Upper lobe of right lung (tissue), 1 donor: ENCODE measurements at places on chromosomes 1 and 21.

GRCh38 chr21:15533618-15534017 lies 196.2 kb upstream of the USP25 start:
- DNase-seq = no peak

- no peak for DNase-seq
Measured at GRCh38 chr1:222557148-222557547, 9.2 kb upstream of the HHIPL2 start.

DNA sequence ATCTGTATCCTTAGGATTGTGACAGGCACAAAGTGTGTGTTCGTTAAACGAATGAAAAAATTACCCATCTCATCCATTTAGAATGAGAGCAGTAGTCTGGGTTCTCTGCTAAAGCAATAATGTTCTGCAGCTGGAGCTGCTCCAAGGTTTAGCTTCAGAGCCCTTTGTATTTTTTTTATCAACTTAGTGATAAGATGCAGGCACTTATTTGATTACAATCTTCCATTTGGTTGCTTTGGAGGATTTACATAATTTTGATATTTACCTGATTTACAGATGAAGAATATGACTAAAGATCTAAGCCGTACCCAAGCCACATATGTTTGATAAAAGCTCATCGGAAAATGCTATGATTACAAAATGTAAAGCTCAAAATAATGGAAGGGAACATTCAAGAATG lies 201.2 kb downstream of the KCTD3 start:
- DNase-seq = no peak

GRCh38 chr1:56561227-56562019 lies 17.9 kb downstream of the PLPP3 start:
- no peak for DNase-seq

DNA sequence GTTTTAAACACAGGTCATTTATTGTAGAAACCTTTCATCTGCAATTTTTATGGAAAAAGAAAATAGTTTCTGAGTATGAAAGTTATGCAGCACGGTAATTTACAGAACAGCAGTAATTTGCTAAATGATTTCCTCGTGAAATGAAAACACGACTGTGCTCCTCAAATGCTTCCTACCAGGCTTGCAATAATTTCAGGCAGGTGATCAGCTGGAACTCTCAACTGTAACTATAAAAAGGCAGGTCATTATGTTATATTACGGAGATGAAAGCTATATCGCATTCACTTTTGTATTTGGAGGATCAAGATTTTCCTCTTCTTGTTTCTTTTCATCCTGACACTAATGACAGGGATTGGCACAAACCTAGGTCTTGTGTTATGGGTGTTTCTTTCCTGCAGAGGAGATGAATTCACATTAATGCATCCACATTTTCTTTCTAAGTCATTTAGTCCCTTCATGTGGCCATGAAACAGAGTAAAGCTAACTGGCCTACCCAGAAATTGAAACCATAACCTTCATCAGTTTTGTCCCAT lies 57.4 kb downstream of the SAMSN1 start:
- no peak for DNase-seq

- DNase-seq = no peak
Measured at GRCh38 chr1:116002781-116003420, 26.6 kb downstream of the SLC22A15 start.

DNA sequence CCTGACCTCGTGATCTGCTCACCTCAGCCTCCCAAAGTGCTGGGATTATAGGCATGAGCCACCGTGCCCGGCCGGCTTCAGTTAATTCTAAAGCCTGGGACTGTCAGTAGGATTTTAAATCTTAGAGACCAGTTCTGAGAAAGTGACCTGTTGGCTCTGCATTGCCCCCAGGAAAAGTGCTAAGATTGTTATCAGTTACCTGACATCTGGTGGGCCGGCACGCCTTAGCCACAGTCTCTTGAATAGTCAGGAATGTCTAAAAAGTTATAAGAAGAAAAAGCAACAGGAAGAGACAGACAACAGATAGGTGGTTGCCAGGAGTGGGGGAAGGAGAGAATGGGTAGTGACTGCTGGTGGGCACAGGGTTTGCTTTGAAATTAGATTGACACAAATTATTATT lies 35.1 kb downstream of the RABGAP1L start:
- no peak for DNase-seq

GRCh38 chr1:18397641-18398040 lies 83.1 kb upstream of the KLHDC7A start:
- DNase-seq = no peak

DNA sequence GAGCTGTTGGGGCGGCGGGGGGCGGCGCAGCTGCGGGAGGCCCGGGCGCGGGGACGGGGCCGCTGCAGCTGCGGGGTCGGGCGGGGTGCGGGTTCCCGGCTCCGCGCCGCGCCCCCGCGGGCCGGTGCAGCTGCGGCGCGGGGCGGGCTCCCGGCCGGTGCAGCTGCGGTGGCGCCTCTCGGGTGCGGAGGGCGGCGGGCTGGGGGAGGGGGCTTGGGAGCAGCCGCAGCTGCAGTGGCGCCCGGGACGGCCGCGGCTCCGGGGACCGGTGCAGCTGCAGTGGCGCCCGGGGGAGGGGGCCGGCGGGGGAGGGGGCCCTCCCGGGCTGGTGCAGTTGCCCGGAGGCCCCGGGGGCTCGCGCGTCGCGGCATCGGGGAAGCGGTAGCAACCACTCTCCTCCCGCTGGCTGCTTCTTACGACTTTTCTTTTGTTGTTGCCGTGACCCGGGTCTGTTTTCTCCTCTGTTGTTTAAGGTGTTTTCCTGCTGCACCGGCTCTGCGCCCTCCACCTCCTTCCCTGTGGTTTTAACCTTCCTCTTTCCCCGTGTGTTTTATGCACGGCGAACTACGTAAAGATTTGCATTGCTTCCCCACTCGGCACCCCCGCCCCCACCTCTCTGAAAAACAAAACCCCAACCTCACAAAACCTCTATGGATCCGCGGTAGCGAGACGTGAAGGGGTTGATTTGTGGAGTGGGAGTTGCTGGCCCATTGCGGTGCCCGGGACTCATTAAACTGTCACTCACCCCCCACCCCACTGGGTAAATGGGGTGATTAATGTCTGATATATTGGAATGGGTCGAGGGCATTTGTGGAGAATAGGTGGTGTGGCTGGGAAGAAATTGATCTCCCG lies 1.7 kb upstream of the ZBTB18 start:
- DNase-seq = peak; percentile 77

DNA sequence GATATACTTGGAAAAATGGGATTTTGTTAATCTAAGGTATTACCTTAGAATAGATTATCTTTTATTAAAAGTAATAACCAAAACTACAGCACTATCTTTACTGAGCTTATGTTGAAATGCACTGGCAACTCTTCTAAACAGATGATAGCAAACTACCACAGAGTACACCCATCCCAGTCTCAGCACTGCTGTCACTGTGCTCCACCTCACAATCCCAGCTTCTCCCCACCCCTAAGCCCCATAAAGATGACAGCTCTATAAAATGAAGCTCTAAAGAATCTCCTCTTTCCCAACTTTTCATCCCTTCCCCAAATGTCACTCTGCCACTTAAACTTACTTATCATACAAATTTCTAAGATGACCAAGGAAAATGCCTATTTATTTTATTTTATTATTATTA lies 6.4 kb downstream of the DSTYK start:
- no peak for DNase-seq

DNA sequence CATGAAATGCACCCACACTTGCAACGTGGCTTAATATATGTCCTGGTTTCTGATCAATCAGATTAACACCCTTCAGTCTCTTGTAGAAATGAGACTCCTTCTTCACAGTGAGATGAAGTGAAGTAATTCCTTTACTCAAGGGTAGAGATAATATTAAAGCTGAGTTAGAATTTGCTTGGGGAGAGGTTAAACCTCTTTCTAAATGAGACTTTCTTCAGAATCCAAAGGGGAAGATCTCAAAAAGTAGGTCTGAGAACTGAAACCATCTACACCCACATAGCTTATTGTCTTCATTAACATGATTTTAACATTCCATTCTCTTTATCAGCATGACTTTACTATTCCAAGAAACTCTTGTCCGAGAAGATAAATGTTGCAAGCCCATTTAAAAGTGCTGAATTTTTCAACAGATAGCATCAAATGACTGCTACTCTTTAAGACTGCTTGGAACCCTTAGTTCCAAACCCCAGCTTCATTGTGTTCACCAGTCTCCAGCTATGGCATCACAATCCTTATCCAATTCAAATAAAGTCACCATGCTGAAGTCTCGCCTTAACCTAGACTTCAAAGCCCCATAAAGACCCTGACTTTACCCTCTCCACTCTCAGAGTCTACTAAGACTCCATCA lies 19.2 kb upstream of the TRAF3IP3 start:
- no peak for DNase-seq

DNA sequence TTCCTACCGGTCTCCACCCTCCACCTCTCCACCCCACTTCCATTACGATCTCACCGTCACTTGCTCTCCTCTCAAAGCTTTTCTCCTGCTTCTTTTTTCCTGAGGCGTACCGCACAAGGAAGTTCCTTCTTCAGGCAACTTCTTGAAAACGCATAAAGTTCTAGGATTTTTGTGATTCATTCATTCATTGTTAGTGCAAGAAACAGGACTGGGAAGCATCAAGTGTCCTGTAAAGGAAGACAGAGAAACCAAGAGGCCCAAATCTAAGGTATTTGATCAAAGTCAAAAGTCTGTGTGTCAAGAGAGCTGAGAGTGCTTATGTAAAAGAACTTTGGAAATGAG lies 1.3 kb upstream of the RCC2 start:
- DNase-seq = no peak

- DNase-seq = no peak
Measured at GRCh38 chr1:53325326-53326087, 2.4 kb downstream of the LRP8 start.

GRCh38 chr1:24502709-24503058 lies at the start of gene RCAN3:
TSS of gene RCAN3 (plus strand) at chr1:24502836. CDS start at chr1:24514373, 11,537 bp downstream.
- peak; percentile 95 for DNase-seq

- DNase-seq = no peak
Measured at GRCh38 chr1:200405264-200405663, 4.6 kb downstream of the ZNF281 start.

DNA sequence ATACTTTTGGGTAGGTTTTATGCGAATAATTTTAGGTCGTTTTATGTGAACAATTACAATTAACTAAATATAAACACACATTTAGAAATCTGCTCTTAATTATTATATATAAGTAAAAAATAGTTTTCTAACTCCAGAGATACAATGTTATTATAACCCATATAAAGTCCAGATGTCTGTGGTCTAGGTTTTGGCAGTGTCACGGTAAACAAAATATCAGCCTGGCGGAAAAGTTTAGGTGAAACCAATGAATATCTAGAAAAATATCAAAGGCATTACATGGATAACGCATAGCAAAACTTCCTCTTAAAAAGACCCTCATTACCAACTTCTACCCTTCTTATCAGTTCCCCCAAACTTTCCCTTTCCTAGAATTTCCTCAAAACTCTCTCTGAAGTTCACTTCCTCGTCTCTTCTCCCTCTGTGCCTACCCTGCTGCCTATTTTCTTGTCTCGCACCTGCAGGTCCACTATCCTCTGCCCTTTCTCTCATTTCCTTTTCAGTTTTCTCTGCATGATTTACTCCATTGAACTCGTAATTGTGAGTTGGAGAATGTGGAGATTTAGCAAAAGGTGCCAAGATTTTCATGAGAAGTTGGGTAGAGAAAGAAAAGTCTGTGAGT lies 21.8 kb downstream of the VTCN1 start:
- no peak for DNase-seq

DNA sequence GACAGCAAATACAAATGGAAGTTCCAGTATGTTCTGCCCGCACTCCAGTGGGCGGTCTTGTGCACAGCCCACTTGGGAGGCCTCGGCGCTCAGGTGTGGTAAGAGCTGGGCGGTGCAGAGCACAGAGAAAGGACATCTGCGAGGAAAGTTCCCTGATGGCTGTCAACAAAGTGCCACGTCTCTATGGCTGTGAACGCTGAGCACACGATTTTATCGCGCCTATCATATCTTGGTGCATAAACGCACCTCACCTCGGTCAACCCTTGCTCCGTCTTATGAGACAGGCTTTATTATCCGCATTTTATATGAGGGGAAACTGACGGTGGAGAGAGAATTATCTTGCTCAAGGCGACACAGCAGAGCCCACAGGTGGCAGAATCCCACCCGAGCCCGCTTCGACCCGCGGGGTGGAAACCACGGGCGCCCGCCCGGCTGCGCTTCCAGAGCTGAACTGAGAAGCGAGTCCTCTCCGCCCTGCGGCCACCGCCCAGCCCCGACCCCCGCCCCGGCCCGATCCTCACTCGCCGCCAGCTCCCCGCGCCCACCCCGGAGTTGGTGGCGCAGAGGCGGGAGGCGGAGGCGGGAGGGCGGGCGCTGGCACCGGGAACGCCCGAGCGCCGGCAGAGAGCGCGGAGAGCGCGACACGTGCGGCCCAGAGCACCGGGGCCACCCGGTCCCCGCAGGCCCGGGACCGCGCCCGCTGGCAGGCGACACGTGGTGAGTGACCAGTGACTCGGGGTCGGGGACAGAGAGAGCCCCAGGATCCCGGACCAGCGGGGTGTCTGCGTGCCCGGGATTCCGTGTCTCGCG lies at the start of gene IL12RB2:
IL12RB2 (plus strand) TSS at position 623 of the 810 bp plus-strand sequence. CDS start 12,496 bp downstream, outside the sequence.
- DNase-seq = peak; percentile 63

DNA sequence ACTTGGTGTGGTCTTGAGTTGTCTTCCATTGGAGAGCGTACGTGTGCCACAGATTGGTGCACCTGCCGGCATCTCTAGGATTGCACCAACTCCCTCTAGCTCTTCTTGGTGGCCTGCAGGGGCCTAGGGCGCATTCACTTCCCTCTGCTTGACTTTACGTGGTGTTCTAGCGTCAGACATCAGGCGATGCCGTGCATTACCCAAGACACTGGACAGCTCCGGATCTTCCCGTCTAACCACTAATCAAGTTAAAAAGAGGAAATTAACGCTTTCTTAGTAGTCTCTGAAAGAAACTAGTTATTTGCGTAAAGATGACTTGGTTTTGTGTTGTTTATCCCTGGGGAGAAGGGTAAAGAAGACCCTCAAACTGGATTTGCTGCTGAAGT lies 510 bp upstream of the IL10RB start:
- peak; percentile 85 for DNase-seq

DNA sequence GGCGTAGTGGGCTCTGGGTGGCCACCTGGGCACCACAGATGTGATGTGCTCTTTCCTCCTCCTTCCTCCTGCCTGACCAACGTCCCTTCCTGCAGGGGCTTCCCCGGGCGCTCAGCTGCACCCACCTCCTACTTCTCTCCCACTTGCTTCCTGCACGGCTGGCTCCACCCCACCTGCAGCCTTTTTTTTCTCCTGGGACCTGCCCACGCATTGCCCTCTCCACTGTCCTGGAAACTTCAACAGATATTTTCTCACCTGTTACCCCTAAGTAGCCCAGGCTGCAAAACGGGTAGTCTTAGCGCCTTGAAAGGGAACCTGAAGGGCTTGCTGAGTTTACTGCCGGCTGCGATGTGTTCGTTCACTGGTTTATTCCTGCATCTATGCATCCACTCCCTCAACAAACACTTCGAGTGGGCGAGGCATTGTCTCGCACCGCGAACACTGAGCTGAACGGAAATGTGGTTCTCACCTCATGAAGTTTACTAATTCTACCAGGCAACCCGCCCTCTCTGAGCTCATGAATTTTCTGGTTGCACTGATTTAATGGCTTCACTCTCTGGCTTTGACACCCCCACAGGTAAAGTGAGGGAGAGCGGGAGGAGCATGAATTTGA lies 23.6 kb downstream of the ZBTB18 start:
- DNase-seq = no peak

- DNase-seq = no peak
Measured at GRCh38 chr1:18891426-18891780, 11.0 kb downstream of the ALDH4A1 start.
